ENCODE measurements at places on chromosomes 16 and 17.

- no peak for DNase-seq
Observed at GRCh38 chr17:36095992-36096391, 6.0 kb upstream of the CCL3 start.

DNA sequence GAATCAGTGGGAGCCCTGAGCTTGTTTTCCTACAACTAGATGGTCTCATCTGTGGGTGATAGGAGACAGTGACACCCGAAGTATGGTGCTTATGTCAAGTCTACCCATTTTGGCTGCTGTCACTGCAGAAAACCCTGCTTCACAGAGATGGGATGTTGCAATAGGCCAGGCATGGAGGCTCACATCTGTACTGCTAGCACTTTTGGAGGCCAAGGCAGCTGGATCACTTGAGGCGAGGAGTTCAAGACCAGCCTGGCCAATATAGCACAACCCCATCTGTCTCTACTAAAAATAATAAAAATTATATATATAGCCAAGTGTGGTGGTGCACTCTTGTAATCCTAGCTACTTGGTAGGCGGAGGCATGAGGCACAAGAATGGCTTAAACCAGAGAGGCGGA lies 2.3 kb upstream of the HERPUD1 start:
- DNase-seq: no peak

DNA sequence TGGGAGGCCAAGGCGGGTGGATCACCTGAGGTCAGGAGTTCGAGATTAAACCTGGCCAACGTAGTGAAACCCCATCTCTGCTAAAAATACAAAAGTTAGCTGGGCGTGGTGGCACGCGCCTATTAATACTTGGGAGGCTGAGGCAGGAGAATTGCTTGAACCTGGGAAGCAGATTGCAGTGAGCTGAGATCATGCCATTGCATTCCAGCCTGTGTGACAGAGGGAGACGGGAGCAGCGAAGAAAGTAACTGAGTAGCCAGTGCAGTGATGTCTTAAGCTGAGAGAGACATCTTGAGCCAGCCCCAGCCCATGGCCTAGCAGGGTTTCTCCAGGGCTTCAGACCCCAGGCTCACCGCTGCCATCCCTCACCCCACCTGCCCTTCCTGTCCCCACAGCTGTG lies 9.8 kb upstream of the SMIM5 start:
- DNase-seq: no peak

DNA sequence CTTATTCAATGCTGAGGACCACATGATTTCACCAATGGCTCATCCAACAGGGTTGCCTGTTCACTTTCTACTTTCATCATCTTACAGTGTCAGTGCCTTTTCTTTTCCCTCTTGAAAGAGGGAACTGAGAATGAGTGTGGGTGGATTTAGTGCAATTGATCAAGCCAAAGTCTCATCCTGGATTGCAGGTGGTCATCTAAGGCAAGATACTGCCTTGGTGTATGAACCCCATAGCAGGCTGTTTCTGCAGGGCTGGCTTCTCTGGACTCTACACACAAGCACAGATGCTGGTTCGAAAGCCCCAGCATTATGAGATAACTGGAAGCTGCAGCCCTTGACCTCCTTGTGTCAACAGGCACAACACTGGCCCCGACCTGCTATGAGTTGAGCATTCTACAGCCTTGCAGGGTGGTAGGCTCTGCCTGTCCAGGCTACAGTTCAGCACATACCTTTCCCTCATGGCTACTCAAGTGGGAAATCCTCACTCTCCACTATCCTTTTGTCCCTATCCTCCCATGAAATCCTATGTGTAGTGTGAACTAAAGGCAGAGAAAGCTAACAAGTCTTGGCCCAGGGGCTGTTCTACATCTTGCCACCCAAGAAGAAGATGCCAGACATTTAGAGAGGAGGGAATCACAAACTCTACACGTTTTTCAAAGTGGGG lies 358.7 kb downstream of the SLC39A11 start:
- no peak for DNase-seq

DNA sequence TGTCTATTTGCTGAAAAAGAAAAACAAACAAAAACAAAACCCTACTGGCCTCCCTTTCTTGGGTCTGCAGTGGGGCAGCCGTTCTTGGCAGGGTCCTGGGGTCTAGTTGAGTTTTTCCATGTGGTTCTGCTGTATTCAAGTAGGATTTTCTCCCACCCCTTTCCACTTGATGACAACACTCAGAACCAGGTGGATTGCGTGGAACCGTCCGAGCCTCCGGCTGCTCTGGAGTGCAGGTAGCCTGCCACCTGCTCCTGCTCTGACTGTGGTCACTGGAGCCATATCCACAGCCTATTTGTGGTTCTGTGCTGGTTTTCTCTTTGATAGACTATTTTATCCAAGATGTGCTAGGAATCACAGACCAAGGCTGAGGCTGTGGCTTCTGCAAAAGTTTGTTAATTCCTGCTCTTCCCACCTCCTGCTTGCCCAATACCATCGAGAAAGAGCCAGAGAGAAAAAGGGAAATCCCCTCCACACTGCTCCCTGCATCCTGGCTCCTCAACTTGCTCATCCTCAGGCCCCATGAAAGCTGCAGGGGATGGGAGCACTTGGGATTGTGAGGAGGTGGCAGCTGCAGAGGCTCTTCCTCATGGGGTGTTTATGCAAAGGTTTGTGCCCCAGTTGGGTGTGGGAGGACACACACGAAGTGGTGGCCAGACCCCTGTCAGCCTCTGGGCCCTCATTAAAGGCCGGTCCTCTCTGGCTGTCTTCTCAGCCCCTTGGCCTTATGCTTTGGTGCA lies 377.8 kb upstream of the TNRC6C start:
- no peak for DNase-seq

GRCh38 chr17:6713130-6713917 lies at the start of gene SLC13A5:
Gene SLC13A5 (minus strand): TSS chr17:6713369. CDS start chr17:6713333, 36 bp downstream.
- no peak for DNase-seq

GRCh38 chr17:51486885-51487520 lies 226.7 kb downstream of the UTP18 start:
- no peak for DNase-seq

DNA sequence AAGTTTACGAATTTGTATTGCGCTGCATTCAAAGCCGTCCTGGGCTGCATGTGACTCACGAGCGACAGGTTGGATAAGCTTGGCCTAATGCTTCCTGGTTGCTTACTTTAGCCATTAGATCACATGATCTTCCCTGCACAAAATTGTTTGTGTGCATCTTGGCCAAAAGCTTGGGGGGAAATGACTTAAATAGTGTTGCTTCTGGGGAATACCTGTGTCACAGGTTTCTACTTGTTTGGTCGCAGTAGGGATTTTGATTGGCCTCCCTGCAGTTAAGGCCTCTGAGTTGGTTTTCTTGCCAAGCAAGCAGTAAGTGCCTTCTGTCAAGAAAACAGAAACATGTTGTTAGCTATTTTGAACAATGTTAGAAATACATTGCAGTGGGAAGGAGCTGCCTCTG lies 39.6 kb upstream of the DUSP14 start:
- no peak for DNase-seq

GRCh38 chr17:64554028-64554637 lies 47.4 kb downstream of the CEP95 start:
- DNase-seq: no peak

- no peak for DNase-seq
Observed at GRCh38 chr17:42522798-42523278, 13.2 kb upstream of the NAGLU start.

- DNase-seq: no peak
Observed at GRCh38 chr16:84183911-84184591, 2.8 kb downstream of the TAF1C start.

DNA sequence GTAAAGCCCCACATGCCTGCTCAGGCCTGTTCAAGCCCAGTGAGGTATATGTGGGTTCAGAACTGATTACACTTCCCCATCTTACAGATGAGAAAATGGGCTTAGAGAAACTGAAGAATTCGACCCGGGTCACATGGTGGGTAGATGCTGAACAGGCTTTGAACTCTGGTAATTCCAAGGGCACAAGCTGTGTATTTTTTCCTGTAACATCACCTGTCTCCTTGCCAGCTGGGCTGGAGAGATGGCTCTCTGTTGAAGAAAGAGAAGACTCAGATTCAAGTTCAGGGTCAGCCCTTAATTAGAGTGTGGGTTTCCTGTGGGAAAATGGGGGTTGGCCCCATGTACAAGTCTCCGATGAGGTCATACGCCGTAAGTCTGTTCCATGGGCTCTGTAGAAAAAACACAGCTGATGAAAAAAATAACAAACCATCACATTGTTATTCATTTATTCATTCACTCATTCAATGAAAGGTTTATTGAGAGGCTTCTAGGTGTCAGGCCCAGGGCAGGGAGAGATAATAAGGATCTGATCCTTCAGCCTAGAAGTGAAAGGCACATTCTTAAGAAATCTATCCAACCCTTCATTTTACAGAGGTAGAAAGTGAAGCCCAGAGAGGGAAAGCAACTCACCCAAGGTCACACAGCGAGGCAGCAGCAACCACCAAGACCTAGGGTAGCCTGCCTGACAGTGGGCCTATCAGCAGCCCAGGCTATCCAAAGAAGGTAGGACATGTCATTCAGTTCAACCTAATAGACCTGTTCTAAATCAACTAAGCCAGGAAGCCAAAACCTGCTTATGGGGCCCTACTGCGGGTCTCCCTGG lies 482.8 kb downstream of the SOX9 start:
- no peak for DNase-seq

- DNase-seq: no peak
Observed at GRCh38 chr16:69465083-69465721, 40.8 kb downstream of the CYB5B start.

DNA sequence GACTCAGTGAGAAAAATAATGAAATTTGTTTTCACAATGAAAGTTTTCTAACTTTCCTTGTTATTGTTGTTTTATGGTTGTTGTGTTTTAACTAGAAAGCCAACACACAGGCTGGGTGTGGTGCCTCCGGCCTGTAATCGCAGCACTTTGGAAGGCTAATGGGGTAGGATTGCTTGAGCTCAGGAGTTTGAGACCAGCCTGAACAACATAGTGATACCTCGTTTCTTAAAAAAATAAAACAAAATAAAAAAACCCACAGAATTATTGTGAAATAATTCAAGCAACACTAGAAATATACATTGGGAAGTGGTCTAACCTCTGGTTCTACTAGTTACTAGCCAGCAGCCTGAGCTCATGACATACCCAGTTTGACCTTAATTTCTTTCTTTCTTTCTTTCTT lies 630 bp downstream of the MILR1 start:
- DNase-seq: no peak

GRCh38 chr16:60107437-60107836 lies 1373.3 kb upstream of the GOT2 start:
- no peak for DNase-seq

DNA sequence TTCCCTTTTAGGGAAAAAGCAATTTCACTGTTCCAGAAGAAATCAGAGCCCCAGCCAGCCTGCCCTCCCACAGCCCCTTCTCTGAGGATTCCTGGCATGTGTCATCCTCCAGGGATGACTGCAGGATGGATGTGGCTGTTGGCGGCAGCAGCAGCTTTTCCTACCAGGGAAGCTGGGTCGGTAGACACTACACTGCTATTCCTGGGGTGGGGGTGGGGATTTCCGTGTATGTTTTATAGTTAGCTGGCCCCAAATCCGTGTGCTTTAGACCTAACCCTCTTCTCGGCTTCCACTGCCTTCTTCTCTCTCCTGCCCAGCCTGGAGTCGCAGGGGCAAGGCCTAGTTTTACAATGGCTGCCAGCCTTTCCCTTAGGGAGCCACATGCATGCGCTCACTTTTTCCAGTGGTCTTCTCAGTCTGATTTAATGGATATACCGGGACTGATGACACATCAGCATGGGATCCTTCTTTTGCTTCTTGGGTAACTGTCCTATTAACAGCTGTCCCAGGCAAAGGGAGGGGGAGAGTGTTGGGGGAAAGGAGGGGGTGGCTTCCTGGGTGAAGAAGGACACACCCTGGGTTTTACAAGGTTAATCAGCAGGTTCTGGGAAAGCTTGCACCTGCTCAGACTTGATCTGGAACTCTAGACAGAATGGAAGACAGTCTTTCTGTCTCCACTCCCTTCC lies 2.7 kb upstream of the NFE2L1 start:
- DNase-seq: no peak

GRCh38 chr16:75378616-75379015 lies 54.7 kb downstream of the CFDP1 start:
- DNase-seq: no peak

DNA sequence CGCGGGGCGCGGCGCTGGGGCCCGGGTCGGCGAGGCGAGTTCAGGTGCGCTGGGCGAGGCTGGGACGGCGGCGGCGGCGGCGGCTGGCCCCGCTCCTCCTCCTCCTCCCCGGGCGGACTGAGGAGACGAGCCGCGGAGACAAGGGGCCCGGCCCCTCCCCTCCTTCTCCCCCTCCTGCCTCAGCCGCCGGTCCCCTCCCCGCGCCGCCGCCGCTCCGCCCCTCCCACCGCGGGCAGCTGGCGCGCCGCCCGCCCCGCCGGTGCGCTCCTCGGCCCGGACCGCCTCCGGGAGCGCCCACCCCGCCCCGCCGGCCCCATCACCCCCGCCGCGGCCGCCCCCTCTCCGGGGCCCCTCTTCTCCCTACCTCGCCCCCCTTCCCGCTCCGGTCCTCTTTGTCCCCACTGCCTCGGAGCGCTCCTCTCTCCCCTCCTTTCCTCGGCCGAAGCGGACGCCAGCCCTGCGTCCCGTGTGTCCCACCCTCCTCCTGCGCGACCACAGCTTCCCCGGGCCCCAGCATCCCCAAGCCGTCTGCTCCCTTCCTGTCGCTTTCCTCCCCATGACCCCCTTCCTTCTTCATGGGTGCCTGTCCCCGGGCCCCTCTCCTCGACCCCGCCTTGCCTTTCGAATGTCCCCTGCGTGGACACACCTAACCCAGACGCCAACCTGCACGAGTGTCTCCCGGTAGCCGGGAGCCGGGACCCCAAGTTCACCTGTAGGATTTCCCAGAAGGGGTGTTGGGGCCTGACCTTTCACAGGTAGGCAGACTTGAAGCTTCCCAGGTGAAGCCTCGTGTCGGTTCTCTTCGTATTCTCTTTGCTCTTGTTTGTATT lies at the start of gene TOX3:
Gene TOX3 (minus strand): TSS at position 140 of the 830 bp plus-strand sequence. CDS start 420 bp downstream, outside the sequence.
- no peak for DNase-seq

DNA sequence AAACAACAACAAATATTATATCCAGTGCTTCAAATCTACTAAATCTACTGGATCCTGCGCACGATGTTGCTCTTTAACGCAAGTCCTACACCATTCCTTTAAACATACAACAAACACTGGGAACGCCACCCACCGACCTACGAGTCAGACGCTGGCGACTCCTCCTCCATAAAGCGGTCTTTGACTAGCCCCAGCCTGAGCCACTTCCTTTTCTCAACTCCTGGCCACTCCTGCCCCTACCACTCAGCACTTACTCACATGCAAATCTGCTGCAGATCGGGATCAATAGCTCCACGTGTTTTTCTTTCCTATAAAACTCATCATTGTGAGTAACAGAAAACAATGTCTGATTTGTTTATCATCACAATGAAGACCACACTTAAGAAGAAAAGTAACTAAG lies 32.8 kb upstream of the MNT start:
- DNase-seq: no peak

Measured in activated CD8-positive, alpha-beta memory T cell treated with anti-CD3 and anti-CD28 coated beads, Interleukin-2, amount 50 U/mL, for 48 hours (primary cell).